HuH-7.5 (cell line): ENCODE measurements at places on chromosomes 1 and 21.

DNA sequence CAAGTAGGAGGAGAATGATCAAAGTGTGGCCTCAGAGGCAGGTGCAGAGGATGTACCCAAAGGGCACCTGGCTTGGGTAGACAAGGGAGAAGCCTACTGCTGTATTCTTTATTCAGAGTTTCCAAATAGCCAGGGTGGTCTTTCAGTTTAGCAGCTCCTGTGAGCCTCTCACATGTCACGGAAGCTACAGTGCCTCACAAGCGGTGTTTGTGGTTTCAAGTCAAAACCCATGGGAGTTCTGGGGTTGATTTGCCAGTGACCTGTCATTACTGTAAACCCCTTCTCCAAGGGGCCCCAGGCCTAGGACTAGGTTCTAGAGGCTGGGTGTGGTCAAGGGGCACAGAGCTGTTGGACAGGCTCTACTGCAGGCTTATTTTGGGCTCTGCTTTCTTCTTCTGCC, 10.2 kb upstream of the IL10 start:
- no peak for DNase-seq

DNA sequence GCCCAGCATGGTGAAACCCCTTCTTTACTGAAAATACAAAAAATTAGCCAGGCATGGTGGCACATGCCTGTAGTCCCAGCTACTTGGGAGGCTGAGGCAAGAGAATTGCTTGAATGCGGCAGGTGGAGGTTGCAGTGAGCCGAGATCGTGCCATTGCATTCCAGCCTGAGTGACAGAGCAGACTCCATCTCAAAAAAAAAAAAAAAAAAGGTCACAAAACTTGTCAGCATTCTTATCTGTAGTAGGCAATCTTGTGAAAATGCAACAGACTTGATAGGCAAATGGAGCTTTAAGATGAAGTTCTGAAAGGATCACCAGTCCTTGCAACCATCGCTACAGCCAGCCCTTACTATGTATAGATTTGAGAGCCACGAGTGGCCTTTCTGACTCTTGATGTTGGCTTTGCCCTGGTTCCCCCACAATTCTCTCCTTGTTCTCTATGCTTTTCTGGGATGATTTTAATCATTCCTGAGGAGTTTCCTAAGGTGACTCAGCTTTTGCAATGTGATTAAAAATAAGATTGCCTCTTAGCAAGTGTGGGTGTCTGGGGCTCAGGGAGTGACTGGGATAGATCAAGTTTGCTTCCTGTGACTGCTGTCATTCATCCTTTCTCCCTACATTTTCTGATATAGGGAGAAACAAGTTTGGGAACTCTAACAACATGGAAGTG, 7.1 kb upstream of the MAP1LC3C start:
- DNase-seq, result no peak

- no peak for DNase-seq
Observed at GRCh38 chr1:106700211-106700610, 356.3 kb upstream of the PRMT6 start.

- DNase-seq, result no peak
Observed at GRCh38 chr1:175845338-175845737, 101.9 kb upstream of the TNR start.

DNA sequence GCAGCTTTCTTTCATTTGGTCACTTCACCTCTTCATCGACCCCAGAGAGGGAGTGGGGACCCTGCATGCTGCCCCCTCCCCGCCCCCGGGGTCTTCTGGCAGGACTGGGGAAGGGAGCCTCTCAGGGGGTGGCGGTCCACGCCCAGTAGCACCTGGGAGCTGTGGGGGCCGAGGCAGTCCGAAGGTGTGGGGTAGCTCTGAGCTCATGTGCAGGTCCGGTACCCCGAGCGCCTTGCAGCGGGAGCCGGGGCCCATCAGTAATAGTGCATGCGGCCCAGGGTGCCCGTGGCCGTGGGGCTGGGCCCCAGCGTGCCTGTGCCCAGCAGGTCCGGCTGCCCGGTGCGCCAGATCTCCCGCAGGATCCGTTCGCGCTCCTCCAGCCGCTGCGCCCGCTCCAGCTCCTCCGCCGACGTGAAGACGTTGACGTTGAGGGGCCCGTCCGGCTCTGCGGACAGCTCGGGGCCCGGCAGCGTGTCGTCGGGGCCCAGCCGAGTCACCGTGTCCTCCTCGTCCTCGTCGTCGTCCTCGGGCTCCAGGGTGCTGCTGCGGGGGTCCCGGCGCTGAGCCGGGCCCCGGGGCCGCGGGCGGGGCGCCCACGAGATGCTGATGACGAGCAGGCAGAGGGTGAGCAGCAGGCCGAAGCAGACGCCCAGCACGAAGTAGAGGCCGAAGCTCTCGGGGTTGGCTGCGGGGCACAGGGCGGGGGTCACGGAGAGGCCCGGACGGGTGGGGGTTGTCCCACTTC, 1.2 kb downstream of the EVA1B start:
- DNase-seq, result no peak

- DNase-seq, result no peak
Observed at GRCh38 chr1:156551869-156552268, 20.5 kb downstream of the IQGAP3 start.

DNA sequence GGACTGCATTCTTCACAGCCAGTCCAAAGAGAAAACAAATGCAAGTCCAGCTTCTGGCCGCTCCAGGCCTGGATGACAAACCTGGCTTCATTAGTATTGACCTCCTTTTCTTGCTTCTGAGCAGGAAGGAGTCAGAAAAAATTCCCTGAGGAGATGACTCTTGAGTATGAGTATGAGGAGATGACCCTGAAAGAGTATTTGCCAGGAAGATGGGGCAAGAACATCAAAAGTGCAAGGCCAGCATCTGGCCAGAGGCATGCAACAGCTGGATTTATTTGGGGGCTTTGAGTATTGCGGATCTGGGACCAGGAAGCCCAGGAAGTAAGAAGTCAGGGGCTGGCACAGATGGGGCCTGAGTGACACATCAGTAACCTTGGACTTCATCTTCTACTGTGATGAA, 113.9 kb downstream of the GLIS1 start:
- DNase-seq, result no peak

GRCh38 chr1:156115514-156116374, 1.2 kb downstream of the LMNA start:
- DNase-seq, result peak; percentile 79

GRCh38 chr1:163561580-163562295, 240.0 kb downstream of the NUF2 start:
- DNase-seq, result no peak

- no peak for DNase-seq
Observed at GRCh38 chr1:169466259-169467230, 19.2 kb downstream of the SLC19A2 start.

- DNase-seq, result no peak
Observed at GRCh38 chr21:32508558-32508957, 76.8 kb downstream of the TCP10L start.

GRCh38 chr1:6572653-6573383, 7.0 kb upstream of the ZBTB48 start:
- no peak for DNase-seq

DNA sequence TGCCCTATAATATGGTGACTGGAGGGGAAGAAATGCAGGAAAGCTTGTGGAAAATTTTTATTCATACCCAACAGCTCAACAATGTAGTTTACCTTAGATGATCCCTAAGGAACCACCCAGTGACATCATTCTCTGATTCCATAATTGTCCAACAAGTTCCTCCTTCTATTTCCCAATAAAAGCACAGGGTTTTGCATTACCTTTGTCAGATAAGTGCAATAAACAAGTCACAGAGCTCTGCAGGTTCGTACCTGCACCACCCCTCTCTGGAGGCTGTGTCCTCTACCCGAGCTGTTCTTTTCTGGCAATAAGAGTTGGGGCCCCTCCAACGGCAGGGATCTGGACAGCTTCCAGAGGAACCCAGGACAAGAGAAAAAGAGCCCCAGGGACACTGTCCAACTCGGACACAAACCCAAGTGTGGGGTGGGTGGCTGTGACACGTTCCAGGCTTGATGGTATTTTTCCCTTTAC, 38.8 kb downstream of the RCAN1 start:
- DNase-seq, result no peak

GRCh38 chr21:7953058-7953457, 2568.3 kb upstream of the TPTE start:
- no peak for DNase-seq

- DNase-seq, result no peak
Observed at GRCh38 chr1:219476116-219476515, 136.8 kb downstream of the ZC3H11B start.

DNA sequence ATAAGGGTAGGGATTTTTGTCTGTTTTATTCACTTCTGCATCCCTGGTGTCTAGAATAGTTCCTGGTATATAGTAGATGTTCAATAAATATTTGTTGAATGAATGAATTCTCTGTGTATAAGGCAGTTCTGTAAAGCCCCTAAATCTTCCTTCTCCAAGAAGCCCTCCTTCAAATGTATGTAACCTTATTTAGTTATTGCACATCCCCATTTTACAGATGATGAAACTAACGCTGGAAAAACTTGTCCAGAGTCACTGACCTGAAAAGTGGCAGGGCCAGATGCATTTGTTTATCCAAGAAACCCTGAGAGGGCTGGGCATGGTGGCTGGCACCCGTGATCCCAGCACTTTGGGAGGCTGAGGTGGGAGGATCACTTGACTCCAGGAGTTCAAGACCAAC, 4.3 kb upstream of the LMNA start:
- DNase-seq, result no peak

- DNase-seq, result no peak
Observed at GRCh38 chr1:246573491-246573890, 7.2 kb downstream of the CNST start.

GRCh38 chr1:41573194-41573593, 88.7 kb upstream of the EDN2 start:
- no peak for DNase-seq

- DNase-seq, result no peak
Observed at GRCh38 chr1:234271243-234271606, 102.0 kb upstream of the COA6 start.

DNA sequence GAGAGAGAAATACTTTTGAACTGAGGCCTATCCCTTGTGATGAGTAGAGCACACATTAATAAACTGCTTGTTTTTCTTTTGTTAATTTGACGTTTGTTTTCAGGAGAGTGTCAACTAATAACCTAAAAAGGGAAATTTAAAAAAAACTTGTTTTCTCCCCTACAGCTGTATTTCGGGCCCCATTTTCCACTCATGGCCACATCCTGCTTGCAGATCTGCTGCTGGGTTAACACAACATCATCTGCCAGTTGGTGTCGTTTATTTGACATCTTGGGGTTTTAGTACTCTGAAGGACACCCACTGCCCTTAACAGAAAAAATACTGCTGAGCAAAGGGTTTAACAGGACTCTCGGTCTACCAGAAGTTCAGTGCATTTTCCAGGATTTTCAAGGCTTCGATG, 848 bp upstream of the PYHIN1 start:
- DNase-seq, result no peak

- peak; percentile 18 for DNase-seq
Observed at GRCh38 chr1:248696261-248696660, 6.3 kb downstream of the OR14I1 start.

DNA sequence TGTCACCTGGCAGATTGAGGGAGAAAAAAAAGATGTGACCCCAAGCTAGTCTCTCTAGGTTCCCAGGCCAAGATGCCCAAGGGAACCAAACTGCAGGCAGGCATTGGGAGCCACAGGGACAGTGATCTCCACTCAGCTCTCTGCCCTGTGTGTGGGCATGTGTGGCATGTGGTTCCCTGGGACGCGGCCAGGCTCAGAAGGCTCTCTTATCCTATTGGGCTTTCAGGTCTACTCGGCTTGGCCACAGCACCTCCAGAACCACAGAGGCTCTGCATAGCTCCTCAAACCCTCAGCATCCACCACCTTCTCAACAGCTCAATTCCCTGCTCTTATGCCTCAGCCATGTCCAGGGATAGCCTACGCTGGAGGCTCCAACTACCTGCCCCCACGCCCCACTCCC, 22.0 kb downstream of the IQGAP3 start:
- DNase-seq, result no peak

DNA sequence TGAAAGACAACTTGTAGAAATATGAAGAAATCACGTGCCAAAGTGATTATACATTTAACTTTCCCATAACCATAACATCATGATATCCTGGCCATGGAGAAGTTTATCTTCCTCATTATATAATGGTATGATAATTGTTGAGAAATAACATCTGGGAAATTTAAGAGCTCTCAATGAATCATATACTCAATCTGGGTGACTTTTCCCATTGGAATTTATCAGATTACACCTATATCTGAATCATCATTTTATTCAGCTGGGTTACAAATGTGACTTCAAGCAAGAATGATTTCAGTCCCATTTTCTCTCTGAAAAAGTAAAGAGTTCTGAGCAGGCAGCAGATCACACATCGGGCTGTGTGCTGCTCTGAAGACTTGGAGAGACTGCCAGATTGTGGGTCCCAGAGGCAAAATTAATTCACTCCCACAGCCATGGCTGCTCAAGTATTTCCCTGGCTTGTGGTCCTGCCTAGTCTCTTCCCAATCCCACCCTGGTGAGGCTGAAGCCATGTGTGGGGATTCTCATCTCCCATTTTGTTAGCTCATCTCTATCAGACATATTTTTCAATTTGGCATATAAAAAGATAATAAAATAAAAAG, 278.0 kb downstream of the MRPL39 start:
- no peak for DNase-seq

- DNase-seq, result no peak
Observed at GRCh38 chr1:29567257-29567656, 330.9 kb downstream of the PTPRU start.

GRCh38 chr1:247857985-247858619, 1.1 kb downstream of the TRIM58 start:
- DNase-seq, result no peak

- DNase-seq, result no peak
Observed at GRCh38 chr1:54574158-54574778, 26.2 kb downstream of the ACOT11 start.

GRCh38 chr1:3550511-3551289, 60.6 kb downstream of the MEGF6 start:
- DNase-seq, result no peak

DNA sequence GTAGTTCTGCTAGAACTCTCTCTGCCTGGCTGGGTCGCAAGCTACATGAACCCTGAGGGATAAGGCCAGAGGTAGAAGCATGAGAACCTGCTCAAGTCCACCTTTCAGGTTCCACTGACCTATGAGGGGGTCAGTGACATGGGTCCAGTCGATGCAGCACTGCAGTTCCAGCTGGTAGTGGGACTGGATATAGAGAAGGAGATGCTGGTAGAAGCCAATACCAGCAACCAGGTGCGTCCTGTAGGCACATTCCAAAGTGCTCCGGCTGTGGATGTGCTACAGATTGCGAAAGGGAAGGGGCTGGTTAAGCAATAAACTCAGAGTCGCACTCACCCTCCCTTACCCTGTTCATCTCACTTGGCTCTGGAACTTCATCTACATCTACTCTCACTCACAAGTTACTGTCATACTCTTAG, 5.7 kb downstream of the SMG5 start:
- DNase-seq, result peak; percentile 81

DNA sequence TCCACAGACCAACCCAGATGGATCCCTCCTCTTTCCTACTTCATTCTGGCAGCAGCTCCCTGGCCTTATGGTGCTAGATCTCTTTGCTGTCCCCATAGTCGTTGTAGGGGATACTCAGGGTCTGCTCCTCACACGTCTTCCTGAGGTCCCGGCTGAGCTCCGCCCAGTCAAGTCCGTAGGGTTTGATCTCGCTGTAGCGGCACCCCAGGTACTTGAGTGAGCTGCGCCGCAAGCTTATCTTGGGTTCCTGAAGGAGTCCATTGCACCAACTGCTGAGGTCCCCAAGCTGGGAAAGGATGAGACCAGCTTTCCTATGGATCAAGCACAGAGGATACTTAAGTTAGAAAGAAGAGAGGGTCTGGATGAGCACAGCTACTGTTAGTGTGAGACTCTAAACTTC, 300.3 kb downstream of the ASTN1 start:
- no peak for DNase-seq

GRCh38 chr1:174786760-174787159, 213.0 kb upstream of the CACYBP start:
- no peak for DNase-seq

- no peak for DNase-seq
Observed at GRCh38 chr1:15680561-15681348, 3.4 kb upstream of the PLEKHM2 start.
